ENCODE measurements at places on chromosomes 5 and 9.

DNA sequence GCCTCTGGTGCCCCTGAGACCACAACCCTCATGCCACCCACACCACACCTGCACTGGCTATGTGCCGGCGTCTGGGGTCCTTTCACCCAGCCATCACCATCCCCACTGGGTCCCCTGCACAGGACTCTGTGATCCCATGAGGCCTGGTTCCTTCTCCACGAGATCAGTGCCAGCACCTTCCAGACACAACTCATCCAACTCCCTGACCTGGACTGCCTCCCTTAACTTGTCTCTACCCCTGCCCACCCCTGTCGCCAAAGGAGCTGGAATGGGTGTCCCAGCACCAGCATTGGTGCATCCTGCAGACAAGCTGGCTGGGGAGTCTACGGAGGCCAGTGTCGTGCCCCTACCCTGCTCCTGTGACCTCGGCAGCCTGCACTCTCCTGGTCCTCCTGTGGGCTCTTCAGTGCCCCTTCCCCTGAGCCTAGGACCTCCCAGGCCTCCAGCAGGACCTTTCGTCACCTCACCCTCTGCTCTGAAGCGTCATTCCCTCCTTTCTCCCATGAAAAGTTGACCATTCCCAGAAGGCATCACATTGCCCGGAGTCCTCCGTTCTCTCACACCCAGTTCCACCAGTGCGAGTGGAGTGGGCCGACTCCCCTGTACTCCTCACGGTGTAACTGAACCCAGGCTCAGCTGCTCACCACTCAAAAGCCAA lies 87.7 kb downstream of the NSUN2 start:
- no peak for DNase-seq

GRCh38 chr9:107213080-107213479 lies 70.0 kb upstream of the RAD23B start:
- DNase-seq: no peak

- peak; percentile 93 for DNase-seq
Observed at GRCh38 chr5:90020575-90021538, 388.7 kb downstream of the CETN3 start.

GRCh38 chr5:111386832-111387162 lies 125.5 kb downstream of the STARD4 start:
- no peak for DNase-seq

DNA sequence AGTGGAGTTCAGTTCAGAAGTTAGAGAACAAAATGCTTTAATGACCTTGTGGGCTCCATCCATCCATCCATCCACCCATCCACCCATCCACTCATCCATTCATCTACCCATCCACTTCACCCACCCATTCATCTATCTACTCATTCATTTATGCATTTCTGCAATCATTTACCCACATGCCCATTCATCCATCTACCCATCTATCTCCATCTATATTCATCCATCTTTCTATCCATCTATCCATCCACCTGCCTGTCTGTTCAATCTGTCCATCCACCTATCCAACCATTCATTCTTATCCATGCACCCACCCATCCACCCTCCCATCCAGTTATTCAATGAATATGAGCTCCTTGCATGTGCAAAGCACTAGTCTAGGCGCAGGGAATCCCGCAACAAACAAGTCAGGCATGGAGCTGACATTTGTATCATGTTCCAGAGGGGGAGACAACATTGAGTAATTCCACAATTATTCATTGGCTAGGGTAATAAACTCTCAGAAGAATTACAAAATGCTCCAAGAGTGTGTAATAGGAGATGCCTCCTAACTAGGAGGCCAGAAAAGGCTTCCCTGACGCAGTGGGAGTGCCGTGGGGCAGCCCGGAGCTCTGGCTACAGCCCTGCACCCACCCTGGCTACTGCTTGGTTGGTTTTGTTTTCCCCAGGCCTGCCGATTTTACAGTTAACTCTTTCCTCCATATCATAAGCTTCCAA lies 211.2 kb downstream of the NXNL2 start:
- DNase-seq: peak; percentile 96

- DNase-seq: no peak
Observed at GRCh38 chr9:105330201-105330600, 85.8 kb downstream of the SLC44A1 start.

DNA sequence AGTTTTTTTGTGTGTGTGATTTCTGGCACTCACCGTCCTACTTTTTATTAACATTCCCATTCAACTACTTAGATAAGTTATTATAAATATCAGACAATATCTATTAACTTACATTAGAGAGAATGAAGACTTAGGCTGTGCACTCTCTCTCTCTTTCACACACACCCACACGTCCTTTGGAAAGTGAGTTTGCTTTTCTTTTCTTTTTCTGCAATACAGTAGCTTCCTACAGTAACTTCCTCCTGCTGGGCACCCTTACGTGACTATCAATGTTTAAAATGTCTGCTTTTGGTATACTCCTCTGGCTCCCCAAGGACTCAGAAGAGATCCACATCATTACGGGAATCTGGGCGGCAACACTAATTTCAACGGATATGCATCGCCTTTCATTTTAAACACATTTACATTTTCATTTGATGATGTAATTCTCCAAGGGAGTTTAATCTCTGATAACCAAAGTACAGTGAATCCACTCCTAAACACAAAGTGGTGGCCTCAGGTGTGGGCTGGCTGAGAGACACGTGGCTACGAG lies 179.5 kb downstream of the MAPKAP1 start:
- DNase-seq: no peak

GRCh38 chr9:18350036-18350435 lies 123.9 kb upstream of the ADAMTSL1 start:
- DNase-seq: no peak

DNA sequence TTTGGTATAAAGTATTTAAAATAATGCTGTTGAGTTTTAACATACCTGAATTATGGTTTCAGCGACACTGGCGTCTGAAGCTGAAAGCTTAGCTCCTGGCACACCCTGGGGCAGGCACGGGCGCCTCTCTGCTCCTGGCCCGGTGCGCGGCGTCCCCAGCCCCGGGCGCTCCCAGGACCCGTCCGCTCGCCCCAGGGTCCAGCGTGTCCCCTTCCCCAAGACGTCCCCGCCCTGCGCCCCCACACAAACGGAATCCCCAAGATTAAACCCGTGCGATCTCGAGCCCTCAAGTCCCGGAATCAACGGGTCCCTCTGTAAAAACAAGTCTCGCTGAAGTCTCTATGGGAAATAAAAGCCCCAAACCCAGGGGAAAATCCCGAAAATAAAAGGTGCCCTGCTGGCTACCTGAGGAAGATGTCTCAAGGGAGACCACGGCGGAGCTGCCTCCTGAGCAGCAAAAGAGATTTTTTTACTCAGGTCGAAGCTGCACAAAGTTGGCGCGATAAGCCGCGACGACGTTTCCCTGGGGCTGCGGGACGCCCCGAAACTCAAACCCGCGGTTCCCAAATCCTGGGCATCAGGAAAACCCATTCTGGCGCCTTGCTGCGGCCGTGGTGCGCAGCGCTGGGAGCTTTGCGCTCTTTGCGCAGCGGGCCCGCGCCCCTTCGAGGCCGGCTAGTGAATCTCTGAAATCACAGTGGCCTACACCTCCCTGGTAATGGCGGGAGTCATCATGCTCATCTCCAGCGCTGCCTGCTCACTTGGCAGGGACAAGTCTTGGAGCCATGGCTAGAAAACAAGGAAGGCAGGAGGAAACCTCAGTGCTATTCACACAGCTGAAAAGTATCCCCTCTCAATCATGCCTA lies 6.3 kb upstream of the IFNA8 start:
- DNase-seq: peak; percentile 17

GRCh38 chr5:113446358-113446927 lies 11.7 kb upstream of the TSSK1B start:
- no peak for DNase-seq

DNA sequence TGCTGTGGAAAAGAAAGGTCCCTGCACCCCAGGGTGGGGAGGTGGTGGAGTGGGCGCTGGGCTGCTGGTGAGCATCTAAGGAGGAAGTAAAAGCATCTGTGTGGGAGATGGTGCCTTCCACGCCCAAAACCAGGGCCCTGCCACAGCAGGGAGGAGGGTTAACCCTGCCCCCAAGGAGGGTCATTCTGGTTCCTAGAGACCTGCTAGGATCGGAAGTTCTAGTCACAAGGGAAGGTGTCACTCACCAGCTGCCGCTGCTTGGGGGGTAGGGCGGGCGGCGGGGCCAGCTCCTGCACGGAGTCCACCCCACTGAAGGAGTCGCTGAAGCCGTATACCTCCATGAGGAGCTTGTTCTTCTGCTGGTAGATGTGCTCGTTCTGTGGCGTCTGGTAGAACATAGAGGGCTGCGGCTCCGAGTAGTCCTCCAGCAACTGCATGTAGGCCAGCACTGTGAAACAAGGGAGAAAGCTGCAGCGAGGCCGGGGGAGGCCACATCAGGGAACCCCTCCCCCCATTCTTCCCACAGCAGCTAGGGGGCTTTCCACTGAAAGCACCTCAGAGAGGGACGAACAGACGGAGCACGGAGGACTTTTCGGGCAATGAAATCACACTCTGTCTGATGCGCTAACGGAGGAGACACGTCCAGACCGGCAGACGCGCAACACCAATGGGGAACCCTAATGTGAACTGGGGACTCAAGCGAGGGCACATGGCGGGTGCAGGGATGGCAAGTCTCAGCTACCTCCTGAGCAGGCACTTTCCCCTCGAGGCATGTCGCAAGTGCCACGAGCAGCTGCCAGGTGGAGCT lies 76.4 kb downstream of the PRRT1B start:
- DNase-seq: no peak

DNA sequence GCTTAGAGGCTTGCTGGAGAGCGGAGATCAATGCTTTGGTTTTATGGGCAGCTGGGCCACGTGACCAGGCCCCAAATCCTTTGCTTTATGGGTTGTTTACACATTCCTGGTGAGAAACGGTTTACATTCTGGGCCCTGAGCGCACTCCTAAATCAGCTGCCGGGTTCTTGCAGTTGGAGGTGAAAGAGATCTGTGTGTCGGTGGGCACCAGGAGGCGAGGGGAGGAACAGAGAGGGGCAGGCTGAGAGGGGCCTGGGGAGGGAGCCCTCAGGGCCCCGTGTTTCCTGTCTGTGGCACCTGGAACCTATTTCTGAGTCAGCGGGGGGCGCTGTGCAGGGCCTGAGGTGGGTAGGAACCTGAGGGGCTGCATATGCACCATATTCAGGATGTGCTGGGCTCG lies 63.5 kb upstream of the HAND1 start:
- no peak for DNase-seq

DNA sequence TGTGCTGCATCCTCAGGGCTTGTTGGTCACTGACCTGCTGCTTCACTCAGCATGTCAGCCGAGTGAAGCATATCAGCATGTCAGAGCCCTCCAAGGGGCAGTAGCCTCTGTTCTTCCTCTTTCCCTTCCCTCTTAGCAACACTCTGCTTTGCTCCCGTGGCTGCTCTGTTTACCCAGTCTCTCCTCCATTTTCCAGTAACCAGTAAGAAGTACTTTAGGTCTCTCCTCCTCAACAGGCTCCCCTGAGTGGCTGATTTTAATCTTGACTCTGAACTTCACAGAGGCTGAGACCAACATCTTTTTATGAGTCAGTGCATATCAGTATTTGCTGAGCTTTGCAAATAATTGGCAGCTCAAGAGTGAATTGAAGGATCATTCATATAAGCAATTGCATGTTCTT lies 18.6 kb upstream of the ADRB2 start:
- DNase-seq: no peak

GRCh38 chr5:81631124-81631523 lies 119.8 kb downstream of the SSBP2 start:
- no peak for DNase-seq

- peak; percentile 67 for DNase-seq
Observed at GRCh38 chr5:106399391-106399790, 1271.3 kb downstream of the EFNA5 start.

- DNase-seq: no peak
Observed at GRCh38 chr5:38790891-38791290, 54.9 kb upstream of the OSMR start.

GRCh38 chr5:83036991-83037575 lies 40.1 kb downstream of the TMEM167A start:
- no peak for DNase-seq

- DNase-seq: no peak
Observed at GRCh38 chr5:12313602-12314001, 409.4 kb upstream of the CTNND2 start.

DNA sequence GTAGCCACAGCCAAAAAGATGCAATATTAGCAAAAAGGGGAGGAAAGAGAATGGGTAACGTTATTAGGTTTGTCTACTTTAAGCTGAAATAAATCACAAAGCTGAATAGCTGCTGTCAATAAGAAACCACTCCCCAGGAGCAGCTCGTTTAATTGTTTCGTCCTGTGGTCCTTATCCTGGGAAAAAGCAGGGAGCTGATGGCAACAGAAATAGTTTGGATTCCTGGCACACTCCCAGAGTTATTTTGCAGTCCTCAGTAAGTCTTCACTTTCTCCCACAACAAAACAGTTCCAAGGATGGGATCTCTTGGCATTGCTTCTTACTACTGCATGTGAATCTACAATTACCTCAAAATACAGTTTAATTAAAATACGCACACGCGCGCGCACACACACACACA lies 28.8 kb downstream of the FRMD3 start:
- DNase-seq: peak; percentile 96

GRCh38 chr5:142772446-142773293 lies 2.5 kb downstream of the ARHGAP26 start:
- no peak for DNase-seq

DNA sequence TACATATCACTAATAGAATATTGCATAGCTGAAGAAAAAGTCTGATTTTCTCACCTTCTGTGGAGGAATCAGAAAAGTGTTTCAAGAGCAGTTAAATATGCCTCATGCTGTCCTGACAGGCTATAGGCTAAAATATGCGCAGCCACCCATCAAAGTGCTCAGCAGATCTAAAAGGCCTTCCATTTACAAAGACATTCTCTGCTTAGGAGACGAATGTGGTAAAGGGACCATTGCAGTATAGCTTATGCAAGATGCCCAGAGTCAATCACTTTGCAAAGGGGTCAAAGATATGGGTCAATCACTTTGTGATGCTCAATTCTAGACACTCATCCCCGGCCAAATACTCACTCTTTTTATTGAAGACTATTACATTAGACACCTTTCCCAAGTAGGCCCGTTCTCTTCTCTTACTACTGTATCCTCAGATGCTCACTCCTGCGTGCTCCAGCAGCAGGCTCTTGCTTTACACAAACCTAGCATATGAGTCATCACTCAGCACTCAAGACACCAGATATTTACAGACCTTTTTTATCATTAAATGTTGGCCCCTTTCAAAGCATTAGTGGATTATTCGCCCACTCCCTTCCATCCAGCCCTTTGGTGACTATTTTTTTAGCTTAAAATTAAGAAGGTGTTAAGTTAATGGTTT lies 568.2 kb upstream of the CDH18 start:
- peak; percentile 4 for DNase-seq

- DNase-seq: no peak
Observed at GRCh38 chr5:115196161-115196560, 26.5 kb upstream of the TRIM36 start.

All from fibroblast of skin of right quadriceps (primary cell).